Pulmonary artery endothelial cell (primary cell): ENCODE measurements at places on chromosomes 7 and 10. TPM values are rescaled to one million over a fixed set of nuclear protein-coding genes. Genes with fewer than 3 reads are reported as not detected.

HMX3 gene
- not detected in 2 replicates for total RNA-seq

CDH23 gene
- under 0.01 and 0.07 TPM in 2 replicates for total RNA-seq

SNCG gene
- 43.1 and 45.0 TPM in 2 replicates for total RNA-seq

KIAA1217 gene
- 0.88 and 1.5 TPM in 2 replicates for total RNA-seq

FAM237B gene
- total RNA-seq, result not detected in 2 replicates

LRRN3 gene
- total RNA-seq, result 0.04 TPM in 1 of 2 replicates, not detected in the other

SPDYE8 gene
- total RNA-seq, result not detected in 2 replicates

IRF5 gene
- total RNA-seq, result 0.18 and 0.26 TPM in 2 replicates
